ENCODE measurements at places on chromosomes 12 and 14.
A peak's percentile ranks its signal among the peaks of the same experiment; 100 is the strongest.

DNA sequence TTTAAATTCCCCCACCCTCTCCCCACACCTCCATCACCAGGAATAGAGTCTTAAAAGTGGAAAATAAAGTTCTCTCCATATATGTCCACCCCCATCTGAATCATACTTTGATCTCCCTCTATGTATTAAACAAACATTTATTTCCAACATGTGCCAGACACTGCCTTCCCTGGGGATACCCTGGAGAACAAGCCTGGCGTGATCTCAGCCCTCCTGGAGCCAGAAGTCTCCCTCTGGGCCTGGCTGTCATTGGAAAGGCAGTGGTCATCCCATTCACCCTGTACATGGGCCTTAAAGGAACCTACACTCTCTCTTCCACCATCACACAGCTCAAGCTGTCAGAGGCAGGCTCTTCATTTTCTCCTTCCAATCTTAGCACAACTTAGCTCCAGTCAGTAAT is 143.6 kb downstream of the EMP1 start:
- no peak for DNase-seq

GRCh38 chr12:26370098-26370497 is 174.7 kb downstream of the SSPN start:
- no peak for DNase-seq

GRCh38 chr12:102933168-102933567 is 16.1 kb upstream of the PAH start:
- no peak for DNase-seq

DNA sequence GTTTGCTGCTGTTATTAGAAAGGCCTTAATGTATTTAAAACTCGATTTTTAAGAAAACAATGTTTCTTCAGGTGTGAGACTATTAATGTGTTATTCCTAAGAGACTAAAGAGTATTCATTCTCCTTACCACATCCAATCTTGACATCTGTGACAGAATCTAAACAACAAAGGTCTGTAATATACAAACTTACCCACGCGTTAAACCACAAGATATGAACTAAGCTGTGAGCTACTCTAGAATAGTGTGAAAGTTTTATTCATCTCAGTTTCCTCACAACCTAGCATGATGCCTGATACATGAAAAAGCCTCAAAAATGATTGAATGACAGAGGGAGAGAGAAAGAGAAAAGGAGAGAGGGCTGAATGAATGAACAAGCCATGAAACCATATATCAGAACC is 117.3 kb upstream of the COCH start:
- no peak for DNase-seq

DNA sequence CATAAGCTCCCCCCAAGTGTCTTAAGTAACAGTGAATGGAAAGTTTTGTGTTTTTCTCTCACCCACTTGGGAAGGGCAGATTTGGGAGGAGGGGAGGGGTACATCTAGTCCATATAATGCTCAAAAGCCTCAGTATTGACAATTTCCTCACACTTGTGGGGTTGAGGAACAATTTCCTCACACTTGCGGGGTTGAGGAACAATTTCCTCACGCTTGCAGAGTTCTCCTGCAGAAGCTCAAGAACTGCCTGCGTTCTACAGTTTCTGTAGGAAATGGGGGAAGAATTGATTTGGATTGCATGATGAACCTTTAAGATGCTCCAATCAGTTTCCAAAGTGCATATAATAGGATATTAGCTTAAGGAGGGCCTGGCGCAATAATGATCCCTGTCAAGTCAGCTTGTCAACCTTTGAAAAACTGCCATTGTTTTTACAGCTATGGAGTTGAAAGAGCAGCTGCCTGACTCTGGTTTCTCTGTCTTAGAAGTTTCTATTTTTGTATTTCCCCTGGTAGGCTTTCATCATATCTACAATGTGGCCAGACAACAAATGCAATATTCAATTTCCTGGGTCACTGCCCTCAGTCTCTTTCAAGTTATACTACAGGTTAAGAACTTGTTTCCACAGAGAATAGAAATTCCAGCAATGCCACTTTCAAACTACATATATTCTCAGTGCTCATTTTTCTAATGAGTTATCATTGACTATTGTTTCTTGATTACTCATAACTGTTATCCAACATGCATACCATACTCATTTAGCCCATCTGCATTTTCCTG is 66.5 kb downstream of the PLEKHG7 start:
- no peak for DNase-seq

DNA sequence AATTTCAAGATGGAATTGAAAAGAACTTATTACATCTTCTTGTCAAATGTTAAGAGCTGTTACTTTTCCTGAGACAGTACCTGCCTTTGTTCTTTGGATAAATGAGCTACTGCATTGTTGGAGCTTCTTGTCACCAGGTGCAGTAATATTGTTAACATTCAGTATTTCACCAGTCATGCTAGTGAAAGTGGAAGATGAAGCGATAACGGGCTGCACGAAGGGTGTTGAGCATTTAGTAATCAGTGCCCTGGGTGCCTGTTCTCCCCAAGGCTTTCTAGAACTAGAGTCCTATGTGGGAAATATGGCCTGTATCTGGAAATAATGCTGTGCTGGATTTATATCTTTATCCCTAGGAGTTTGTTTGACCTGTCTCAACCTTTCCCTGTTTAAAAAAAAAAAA is 83.2 kb downstream of the PPP2R5C start:
- DNase-seq = no peak

GRCh38 chr12:50750366-50750765 is 13.5 kb upstream of the ATF1 start:
- no peak for DNase-seq

GRCh38 chr12:13347241-13348043 is 150.9 kb downstream of the EMP1 start:
- DNase-seq = peak; percentile 17
